Cardiac ventricle fibroblast (primary cell): ENCODE measurements at places on chromosomes 1 and 21. TPM values are rescaled to one million over a fixed set of nuclear protein-coding genes. Genes with fewer than 3 reads are reported as not detected.

Gene SPRR2A
- not detected in 2 replicates for total RNA-seq

Gene TNFRSF14
- total RNA-seq: 15.9 and 23.1 TPM in 2 replicates

Gene WDR4
- total RNA-seq: 4.7 and 10.1 TPM in 2 replicates

Gene CELA2B
- total RNA-seq: not detected in 2 replicates

Gene SLC45A1
- 4.8 and 10.3 TPM in 2 replicates for total RNA-seq

Gene TEKT2
- not detected in 2 replicates for total RNA-seq

Gene NR5A2
- 0.25 and 0.44 TPM in 2 replicates for total RNA-seq

Gene SEMA6C
- total RNA-seq: 2.8 and 4.1 TPM in 2 replicates

Gene CHI3L2
- total RNA-seq: 86.1 and 90.7 TPM in 2 replicates

Gene NTMT2
- total RNA-seq: not detected in 2 replicates

Gene GSTM5
- total RNA-seq: 4.4 and 7.1 TPM in 2 replicates

Gene FALEC
- total RNA-seq: not detected in 2 replicates

Gene MLLT11
- 0.93 and 0.94 TPM in 2 replicates for total RNA-seq

Gene NEGR1
- total RNA-seq: 5.6 and 6.4 TPM in 2 replicates

Gene BARHL2
- not detected in 2 replicates for total RNA-seq

Gene KIF14
- total RNA-seq: 0.44 and 1.3 TPM in 2 replicates

Gene C1orf167
- total RNA-seq: 0.24 TPM in 1 of 2 replicates, not detected in the other

Gene CRNN
- total RNA-seq: not detected in 2 replicates

Gene SERPINC1
- total RNA-seq: not detected in 2 replicates

Gene E2F2
- 0.06 and 0.15 TPM in 2 replicates for total RNA-seq

Gene AQP10
- total RNA-seq: not detected in 2 replicates

Gene FCGR2B
- total RNA-seq: not detected in 2 replicates

Gene IQGAP3
- 0.87 and 1.5 TPM in 2 replicates for total RNA-seq

Gene LYST
- total RNA-seq: 14.5 and 16.4 TPM in 2 replicates

Gene SLC25A34
- total RNA-seq: 0.06 and 0.10 TPM in 2 replicates

Gene C1QC
- not detected in 2 replicates for total RNA-seq

Gene TTC34
- total RNA-seq: 0.15 and 0.37 TPM in 2 replicates

Gene CNN3
- 195 and 203 TPM in 2 replicates for total RNA-seq

Gene CLCNKB
- total RNA-seq: not detected in 2 replicates

Gene AMY2B
- 2.4 and 6.4 TPM in 2 replicates for total RNA-seq

Gene AMY1C
- not detected in 2 replicates for total RNA-seq

Gene DENND2C
- total RNA-seq: 3.1 and 3.2 TPM in 2 replicates

Gene KRTAP13-2
- not detected in 2 replicates for total RNA-seq

Gene CFHR1
- total RNA-seq: 0.25 and 0.49 TPM in 2 replicates

Gene TIE1
- 3.3 and 5.5 TPM in 2 replicates for total RNA-seq

Gene C1orf141
- total RNA-seq: not detected in 2 replicates

Gene LEFTY1
- not detected in 2 replicates for total RNA-seq

Gene LCE2B
- not detected in 2 replicates for total RNA-seq

Gene RBM34
- total RNA-seq: 22.8 and 72.6 TPM in 2 replicates

Gene ADAM30
- not detected in 2 replicates for total RNA-seq

Gene MTR
- 21.2 and 21.5 TPM in 2 replicates for total RNA-seq

Gene SLAMF7
- total RNA-seq: not detected in 2 replicates

Gene LAMC1
- 1,525 and 1,787 TPM in 2 replicates for total RNA-seq

Gene SUSD4
- total RNA-seq: not detected in 2 replicates

Gene LENEP
- not detected in 2 replicates for total RNA-seq

Gene AK5
- 6.4 and 17.6 TPM in 2 replicates for total RNA-seq

Gene PGLYRP3
- total RNA-seq: not detected in 2 replicates

Gene OPTC
- total RNA-seq: not detected in 2 replicates

Gene RUNX3
- total RNA-seq: not detected in 2 replicates
